Stimulated activated CD8-positive, alpha-beta memory T cell treated with anti-CD3 and anti-CD28 coated beads, Interleukin-7, amount 100 ng/mL, for 4 hours (primary cell): ENCODE measurements at places on chromosomes 11 and 22.

DNA sequence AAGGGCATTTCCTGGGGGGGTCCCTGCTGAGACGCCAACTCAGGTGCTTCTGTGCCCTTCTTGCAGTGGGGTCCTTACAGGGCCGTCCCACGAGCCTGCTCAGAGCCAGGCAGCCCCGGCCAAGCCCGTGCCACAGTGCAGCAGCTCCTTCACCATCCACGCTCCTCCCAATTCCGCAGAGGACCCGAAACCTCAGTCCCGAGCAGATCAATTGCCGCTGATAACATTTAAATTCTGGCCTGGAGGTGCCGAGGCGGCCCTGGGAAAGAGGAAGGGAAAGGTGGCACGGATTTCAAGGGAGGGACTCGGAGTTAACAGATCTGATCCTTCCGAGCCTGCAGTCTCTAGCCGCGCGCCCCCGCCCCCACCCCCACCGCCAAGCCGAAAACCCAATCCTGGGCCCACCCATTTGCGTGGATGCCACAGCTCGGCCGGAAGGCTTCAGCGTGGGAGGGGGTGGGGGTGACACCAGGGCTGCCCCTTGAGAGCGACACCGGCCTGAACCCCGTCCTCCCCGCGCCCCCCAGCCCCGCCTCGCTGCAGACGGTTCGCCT, 32.3 kb upstream of the JAM3 start:
- no peak for DNase-seq

DNA sequence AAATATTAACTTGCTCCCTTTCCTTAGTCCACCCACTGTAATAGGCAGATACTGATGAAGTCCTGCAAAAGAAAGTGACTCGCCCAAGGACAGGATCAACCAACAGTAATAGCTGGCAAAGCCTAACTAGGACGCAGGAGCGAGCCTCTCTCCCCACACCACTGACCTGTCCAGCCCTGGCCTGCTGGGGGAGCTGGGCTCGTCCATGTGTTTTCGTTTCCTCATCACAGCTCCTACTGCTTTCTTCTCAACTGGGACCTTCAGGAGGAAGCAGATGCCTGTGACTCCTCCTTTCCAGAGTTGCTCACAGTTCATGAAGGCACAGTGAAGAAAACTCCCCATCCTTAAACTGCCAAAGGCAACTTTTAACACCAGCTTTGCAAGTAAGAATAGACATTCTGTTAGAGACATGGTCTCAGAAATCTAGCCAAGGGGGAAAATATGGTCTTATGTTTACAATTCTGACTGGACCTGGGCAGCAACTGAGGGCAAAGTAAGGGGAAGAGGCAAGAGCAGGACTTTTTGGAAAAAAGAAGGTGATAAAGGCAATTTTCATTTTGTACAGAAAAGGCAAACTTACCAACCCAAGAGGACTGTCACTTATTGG, 11.6 kb upstream of the GPHA2 start:
- no peak for DNase-seq

DNA sequence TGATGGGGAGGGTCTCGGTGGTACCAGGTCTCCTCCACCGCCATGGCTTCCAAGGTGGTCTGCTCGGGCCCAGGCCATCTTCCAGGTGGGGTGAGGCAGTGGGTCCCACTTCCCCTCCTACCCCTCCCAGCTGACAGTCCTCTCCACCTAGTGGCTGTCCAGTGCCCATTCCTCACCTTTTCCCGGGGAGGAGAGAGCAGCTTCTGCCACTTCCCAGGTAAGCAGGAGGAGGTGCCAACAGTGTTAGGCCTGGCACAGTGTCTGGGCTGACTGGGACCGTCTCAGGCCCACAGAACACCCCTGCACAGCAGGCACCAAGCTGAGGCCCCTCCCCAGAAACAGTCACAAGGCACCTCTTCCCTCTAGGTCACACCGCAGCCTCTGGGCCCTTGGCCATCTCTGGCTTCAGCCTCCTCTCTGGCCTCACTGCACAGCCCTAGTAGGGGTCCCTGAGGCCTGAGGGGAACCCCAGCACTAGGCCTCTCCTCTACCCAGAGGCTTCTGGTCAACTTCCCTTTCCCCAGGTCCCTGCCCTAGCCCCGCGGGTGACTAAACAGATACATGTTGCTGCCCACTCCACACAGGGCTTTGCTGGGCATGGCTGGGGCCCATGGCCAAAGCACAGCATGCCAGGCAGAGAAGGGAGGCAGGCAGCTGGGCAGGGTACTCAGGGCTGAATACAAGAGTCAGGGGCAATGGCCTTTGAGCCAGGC, 2.3 kb upstream of the ANKRD13D start:
- no peak for DNase-seq

DNA sequence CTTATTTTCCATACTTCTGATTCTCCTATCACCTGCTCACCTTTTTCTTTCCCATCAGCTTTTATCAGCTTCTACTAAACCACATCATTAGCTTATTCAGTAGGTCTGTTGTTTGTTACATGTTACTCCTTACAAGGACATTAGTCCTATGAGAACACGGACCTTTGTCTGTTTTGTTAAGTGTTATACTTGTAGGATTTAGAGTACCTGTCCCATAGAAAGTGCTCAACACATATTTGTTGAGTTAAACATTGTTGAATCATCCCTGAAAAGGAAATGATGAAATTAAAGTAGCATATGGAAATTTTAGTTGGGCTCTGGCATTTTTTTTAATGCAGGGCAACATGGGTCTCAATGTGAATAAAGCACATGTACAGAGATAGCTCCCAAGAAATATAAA, 222.1 kb upstream of the CARD18 start:
- DNase-seq: no peak

- peak; percentile 77 for DNase-seq
These were observed 56.4 kb downstream of the MYH9 start for GRCh38 chr22:36331306-36331911.

DNA sequence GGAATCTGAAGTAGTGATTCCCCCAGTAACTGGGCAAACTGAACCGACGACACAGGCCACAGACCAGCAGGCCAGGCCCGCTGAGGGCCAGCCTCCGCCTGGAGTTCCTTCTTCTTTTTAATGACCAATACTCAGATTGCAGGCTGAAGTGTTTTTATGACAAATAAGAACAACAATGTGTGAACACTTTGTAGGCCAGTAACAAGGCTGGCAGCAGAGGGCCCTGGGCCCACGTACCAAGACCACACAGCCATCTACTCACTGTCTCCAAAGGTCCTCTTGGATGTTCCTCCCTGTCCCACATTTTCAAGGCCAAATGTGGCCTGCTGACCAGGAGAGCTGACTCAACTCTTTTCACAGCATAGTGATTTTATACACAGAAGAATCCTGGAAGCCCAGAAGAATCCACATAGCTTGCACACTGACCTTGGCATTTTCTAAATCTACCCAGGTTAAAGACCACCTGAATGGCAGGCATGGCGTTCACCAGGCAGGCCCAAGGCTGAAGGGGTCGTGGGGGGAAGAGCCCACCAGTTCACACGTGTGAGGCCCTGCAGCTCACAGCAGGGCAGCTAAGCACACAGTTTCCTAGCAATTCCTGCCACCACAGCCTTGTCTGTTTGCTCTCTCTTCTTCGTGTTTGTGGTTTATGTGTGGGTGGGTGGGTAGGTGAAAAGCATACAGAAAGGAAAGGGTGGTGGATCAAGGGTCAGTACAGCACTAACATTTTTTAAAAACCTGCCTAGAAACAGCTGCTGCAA, 13.3 kb downstream of the SMCO4 start:
- DNase-seq: no peak

- no peak for DNase-seq
These were observed 25.4 kb downstream of the TENM4 start for GRCh38 chr11:79415411-79415810.

DNA sequence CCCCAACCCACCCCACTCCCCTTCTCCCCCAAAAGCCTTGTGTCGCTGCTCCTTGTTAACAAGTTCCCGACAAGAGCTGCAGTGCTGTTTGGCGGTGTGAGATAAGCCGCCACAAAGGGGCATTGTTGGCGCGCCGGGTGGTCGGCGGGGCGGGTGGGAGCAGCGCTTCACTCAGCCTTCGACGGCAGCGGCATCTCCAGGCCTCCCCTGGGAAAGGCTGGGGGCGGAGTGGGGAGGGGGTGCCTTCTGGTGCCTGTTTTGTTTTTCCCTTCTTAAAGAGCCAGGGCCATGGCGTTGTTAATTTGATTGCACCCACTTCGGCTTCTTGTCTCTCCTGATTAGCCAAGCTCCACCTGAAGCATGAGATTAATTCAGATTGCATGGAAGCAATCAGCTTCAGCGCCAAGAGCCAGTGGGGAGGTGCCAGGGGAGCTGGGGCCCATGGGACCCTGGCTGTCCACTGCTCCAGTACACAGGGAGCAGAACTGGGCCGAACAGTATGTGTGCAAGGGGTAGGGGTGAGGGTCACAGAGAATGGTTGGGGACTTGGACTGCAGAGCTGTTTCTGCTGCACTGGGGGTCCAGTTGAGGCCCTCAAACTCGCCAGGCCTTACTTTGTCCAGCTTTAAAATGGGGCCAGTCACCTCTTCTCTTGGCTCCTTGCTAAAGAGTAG, 165.1 kb downstream of the CEP164 start:
- no peak for DNase-seq

GRCh38 chr22:46652847-46653331, 32.7 kb downstream of the GRAMD4 start:
- no peak for DNase-seq

GRCh38 chr11:113596658-113597057, 109.5 kb downstream of the TMPRSS5 start:
- no peak for DNase-seq

DNA sequence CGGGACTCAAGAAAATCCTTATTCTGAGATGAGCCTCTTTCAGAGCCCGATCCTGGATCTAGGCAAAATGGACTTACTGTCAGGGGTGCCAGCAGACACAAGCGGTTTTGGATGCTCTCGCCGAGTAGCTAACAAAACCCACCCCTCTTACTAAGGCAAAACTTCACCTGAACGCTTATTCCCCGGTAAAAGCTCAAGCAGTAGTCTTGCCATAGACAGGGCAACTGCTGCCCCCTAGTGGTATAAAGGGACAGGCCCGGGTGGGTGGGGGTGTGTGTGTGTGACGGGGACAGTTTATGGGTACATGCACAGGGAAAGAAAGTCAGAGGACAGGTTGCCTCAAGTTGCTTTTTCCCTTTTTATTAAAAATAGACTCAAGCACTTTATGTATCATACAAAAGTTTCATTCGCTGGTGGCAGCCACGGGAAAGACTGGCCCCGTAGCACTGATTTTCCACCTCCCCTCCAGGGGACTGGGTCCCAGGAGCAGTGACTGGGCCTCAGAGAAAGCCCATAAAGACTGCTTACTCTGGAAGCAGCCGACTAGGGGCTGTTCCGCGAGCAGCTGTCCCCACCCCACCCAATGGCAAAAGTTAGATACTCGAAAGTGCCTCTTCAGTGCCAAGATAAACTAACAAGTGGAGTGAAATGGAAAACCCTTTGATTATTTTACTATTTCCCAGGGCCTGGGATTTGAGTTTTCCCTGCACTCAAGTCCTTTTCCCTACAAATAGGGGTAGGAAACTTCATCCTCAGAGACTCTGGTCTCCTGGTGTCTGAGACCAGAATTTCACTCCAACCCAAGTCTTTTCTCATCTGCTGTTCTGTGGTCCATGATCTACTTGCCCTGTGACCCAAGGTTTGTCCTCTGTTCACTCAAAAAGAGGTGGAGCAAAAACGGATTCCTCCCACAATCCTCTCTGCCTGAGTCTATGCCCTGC, 4.7 kb downstream of the YPEL4 start:
- peak; percentile 71 for DNase-seq

DNA sequence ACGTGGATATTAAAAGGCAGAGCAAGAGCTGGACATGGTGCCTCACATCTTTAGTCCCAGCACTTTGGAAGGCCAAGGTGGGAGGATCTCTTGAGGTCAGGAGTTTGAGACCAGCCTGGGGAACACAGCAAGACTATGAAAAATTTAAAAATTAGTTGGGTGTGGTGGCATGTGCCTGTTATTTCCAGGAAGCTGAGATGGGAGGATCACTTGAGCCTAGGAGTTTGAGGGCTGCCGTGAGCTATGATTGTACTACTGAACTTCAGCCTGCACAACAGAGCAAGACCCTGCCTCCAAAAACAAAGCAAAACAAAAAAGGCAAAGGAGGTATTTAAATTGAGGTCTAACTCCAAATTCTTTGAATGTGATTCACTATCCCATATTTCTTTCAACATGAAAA, 23.5 kb downstream of the RDX start:
- no peak for DNase-seq

GRCh38 chr11:120208001-120208441, 2.8 kb upstream of the OAF start:
- no peak for DNase-seq

DNA sequence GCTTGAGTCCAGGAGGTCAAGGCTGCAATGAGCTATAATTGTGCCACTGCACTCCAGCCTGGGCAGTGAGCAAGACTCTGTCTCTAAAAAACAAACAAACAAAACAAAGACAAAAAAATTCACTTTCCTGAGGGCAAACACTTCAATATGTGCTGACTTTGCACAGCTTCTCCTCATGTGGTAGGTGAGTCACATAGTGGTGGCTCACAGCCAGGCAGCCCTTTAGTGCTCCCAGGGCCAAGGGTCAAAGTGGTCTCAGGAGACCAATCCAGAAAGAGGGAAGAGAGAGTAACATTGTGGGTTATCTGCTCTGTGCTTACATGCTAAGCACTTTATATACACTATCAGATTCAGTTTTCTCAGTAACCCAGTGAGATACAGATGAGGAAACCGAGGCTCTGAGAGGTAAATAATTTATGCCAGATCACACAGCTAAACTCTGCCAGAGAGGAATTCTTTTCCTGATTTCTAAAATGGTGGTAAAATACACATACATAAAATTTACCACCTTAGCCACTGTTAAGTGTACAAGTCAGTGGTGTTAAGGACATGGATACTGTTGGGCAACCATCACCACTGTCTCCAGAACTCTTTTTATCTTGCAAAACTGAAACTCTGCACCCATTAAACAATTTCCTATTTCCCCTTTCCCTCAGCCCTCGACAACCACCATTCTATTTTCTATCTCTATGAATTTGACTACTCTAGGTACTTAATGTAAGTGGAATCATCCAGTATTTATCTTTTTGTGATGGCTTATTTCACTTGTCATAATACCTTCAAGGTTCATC, 231.7 kb upstream of the NARS2 start:
- no peak for DNase-seq

DNA sequence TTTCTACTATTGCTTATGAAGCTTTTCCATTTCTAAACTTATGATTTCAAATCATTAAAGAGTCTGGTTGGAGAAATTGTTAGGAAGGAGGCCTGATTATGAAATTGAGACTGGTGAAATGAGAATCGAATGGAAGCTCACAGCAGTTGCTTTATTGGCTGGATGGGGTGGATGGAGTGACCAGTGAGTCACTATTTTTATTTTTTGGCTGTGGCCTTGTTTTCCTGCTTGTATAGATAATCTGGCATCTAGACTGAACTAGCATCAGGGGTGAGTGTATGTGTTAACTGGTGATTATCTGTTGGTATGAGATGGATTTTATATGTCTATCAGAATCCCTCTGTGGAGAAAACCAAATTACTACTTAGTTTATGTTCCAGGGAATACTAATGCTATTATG, 36.2 kb downstream of the UVRAG start:
- no peak for DNase-seq

- no peak for DNase-seq
These were observed 111.5 kb upstream of the RRM1 start for GRCh38 chr11:3983101-3983500.

DNA sequence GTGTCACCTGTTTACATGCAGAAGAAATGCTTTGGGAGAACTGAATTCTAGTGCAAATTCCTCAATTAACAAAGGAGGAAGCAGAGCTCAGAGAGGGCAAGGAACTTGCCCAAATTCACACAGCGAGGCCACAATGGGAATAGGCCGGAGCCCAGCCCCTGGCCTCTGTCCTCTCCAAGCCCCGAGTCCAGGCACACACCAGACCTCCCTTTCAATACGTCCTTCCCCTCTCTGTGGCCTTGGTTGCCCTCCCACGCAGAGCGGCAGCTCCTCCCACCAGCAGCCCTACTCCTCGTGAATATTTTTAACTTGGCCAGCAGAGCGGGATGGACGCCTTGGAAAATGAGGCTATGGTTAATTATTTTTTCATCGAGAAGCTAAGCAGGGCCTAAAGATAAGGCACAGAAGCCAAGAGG, 1.6 kb upstream of the CARD10 start:
- no peak for DNase-seq
